ENCODE measurements at places on chromosomes 1 and 21.

DNA sequence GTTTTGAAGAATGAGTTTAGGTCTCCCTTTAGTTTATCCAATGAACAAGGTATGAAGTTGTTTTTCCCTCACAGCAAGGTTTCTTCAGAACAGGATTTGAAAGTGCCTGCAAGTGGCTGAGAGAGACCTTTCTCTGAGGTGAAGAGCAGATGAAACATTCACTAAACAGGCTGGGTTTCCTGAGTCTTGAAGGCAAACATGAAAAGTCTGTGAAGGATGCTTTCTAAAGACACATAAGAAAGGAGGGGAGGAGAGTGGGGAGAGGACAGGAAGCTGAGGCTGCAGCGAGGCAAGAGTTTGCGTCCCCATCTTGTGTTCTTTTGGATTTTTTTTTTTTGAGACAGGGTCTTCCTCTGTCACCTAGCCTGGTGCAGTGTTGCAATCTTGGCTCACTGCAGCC lies 95.7 kb upstream of the SIM2 start:
- DNase-seq: no peak

DNA sequence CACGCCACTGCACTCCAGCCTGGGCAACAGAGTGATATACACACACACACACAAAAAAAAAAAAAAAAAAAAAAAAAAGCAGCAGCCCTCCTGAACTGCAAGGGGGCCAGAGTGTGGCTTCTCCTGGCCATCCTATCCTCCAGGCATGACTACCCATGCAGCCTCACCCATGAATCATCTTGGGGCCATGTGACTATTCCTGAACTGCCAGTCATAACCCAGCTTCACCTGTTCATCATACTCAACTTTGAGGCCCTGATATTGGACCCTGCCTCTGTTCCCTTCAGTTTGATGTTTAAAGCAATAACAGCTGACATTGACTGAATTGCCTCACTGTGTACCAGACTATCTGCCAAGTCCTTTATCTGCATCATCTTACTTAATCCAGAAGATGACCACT lies 2.8 kb upstream of the HPCAL4 start:
- DNase-seq: no peak

GRCh38 chr1:246181241-246181640 lies 325.8 kb downstream of the SMYD3 start:
- no peak for DNase-seq

DNA sequence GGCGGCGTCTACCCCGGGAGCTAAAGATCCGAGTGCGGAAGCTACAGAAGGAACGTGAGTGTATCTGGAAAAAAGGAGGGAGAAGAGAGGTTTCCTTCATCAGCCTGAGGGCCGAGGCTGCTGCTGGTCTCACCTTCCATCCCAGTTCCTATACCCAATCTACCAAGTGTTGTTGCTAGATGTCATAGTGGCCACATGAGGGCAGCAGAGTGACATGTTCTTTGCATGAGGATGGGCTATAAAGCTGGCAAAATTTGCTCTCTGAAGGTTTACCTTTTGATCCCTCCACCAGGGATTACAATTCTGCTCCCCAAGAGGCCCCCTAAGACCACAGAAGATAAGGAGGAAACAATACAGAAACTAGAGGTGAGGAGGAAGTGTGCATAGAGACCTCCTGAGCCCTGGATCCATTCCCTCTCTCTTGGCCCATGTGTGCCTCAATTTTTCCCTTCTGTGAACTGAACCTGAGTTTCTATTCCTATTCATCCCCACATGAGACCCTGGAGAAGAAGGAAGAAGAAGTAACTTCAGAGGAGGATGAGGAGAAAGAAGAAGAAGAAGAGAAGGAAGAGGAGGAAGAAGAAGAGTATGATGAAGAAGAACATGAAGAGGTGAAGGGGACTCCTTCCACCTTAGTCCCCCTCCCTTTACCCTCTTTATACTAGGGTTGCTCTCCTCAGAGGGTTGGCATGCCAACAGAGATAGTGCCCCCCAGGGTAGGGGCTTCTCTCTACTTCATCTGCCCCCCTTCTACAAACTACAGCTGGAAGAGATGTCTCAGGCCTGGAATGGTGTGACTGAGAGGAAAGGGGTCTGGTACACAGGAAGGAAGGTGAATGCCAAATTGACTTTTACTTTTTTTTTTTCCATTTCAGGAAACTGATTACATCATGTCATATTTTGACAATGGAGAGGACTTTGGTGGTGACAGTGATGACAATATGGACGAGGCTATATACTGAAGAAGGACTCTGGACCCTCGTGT lies 13.3 kb downstream of the POLR3GL start:
- DNase-seq: peak; percentile 54

DNA sequence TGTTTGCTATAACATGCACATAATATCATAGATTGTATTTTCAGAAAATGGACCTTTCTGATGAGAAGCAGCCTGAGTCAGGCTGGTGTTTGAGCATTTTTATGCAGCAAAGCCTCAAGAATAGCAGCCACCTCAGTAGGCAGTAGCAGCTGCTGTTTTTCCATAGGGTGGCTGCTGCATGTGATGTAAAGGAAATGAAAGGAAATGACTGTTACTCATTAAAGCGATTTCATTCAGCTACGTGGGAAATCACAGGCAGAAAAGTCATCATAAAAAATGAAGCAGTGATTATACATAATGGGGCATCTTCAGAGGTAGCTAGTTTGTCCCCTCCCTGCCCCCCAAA lies 110.4 kb downstream of the PATJ start:
- no peak for DNase-seq

- DNase-seq: no peak
Measured at GRCh38 chr1:151860504-151861187, 7.1 kb upstream of the THEM5 start.

GRCh38 chr1:58312971-58313563 lies 233.5 kb downstream of the OMA1 start:
- no peak for DNase-seq

DNA sequence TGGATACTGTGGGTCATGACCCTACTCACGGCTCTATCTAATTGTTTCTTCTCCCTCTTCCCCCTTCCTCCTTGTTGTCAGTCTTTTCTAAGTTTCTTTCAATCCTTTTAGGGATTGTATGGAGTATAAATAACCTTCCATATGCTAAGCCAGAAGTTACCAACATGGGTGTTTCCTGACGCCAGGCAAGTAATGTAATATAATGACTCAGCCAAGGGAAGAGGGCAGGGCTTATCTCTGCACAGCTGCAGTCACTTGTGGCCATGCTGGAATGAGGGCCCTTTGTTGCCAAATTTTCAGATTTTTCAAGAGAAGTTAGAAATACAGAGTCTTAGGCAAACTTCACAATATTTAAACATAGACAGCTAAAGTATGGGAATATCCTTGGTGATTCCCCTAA lies 194.6 kb downstream of the ST6GALNAC3 start:
- no peak for DNase-seq

DNA sequence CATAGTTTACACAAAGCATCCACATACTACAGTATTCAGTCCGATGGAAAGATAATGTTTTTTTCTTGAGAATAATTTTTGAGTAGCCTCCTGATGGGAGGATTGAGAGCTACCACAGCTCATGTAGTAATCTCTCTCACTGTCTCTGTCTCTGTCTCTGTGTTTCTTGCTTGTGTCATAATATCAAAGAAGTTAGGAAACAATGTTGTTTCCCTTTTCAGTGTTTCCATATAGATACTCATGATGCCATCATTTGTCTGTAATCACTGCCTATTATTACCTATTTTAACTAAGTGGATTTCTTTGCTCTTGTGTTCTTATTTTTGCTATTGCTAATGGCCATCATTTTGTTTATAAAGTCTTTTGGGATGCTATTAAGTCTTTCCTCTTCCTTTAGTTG lies 367.7 kb downstream of the NEGR1 start:
- DNase-seq: no peak

GRCh38 chr1:212293579-212293978 lies 8.4 kb downstream of the PPP2R5A start:
- no peak for DNase-seq

DNA sequence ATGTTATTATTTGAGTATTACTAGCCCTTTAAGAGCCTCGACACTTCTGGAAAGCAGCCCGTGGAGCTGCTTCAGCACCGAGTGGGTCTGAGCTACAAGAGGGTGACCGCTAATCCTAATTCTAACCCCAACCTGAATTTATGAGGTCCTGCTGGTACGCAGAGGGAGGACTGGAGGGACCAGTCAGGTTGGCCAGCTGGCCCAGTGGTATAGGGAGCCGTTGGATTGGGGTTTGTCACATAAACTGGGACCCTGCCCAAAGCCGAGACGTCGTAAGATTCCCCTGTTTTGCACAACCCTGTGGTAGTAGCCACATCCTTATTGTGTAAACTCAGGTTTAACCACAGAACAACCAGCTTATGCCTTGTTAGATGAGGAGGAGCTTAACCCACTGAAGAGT lies 60.8 kb upstream of the F3 start:
- no peak for DNase-seq

- no peak for DNase-seq
Measured at GRCh38 chr1:182270731-182271130, 120.9 kb downstream of the GLUL start.

DNA sequence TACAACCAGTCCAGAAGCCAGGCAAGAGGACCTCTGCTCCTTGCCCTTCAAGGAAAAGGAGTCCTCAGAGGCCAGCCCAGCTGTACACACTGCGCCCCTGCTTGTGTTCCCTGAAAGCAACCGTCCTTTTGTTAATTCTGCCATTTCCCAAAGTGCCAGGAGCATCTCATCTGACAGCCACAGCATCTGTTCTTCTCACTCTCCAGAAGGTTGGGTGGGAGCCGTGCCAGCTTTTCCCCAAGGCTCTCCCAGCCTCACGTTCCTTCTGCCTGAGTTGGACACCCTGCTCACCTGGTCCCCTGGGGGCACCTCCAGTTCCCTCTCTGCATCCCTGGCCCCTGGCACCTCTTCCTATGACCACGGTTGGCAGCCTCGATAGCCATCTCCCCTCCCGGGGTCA lies 10.5 kb upstream of the CNTN2 start:
- DNase-seq: no peak

GRCh38 chr1:183039985-183040447 lies 16.8 kb downstream of the LAMC1 start:
- no peak for DNase-seq

DNA sequence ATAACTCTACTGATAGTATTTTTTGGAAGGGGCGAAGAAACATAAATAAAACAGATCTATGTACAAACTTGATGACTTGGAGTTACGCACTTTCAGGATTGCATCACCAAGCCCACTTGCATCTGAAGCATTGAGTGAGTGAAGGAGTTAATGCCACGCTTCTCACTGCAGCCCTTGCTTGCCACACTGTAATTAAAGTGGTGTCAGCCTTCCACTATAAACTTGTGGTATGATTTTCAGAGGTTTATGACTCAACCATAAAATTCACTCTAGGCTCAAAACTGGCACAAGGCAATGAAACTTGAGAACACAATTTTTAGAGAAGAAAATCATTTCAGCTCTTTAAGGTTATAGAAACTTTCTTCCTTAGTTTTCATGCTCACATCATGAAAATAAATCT lies 93.9 kb upstream of the PRMT6 start:
- DNase-seq: no peak

DNA sequence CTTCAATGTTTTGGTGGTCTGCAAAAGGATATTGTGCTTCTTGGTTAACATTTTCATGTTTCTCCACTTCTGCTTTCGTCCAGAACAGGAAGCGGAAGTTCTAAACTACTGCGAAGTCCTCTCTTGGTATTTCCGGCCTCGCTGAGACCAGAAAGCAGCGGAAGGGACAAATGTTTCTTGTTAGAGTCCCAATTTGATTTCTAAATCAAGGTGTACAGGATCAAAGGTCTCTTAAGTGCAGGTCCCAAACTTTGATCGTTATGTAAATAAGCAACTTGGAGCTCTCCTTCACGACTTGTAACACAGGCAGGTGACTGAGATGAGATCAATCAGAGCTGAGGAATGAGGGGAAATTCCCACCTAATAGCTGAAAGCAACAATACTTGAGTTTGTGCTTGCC lies 40.1 kb upstream of the HMCN1 start:
- DNase-seq: no peak

DNA sequence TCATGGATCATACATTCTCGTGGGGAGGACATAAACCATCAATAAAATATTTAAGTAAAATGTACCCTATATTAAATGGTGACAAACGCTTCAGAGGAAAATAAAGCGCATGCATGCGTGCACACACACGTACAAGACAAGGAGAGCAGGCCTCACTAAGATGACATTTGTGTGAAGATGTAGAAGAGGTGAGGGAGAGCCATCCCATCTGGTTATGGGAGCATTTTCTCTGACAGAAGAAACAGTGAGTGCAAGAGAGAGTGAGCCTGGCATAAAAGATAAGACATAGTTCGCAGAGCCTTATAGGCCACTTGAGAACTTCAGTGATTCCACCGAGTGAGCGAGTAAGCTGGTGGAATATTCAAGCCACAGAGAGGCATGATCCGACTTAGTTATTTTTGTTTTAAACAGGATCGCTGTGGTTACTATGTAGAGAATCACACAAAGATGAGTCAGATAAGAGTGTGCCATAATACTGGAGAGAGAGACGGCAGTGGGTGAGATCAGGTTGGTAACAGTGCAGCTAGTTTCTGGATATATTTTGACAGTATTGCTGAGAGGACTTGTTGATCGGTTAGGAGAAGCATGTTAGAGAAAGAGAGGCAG lies 624.2 kb downstream of the PLPP3 start:
- no peak for DNase-seq

DNA sequence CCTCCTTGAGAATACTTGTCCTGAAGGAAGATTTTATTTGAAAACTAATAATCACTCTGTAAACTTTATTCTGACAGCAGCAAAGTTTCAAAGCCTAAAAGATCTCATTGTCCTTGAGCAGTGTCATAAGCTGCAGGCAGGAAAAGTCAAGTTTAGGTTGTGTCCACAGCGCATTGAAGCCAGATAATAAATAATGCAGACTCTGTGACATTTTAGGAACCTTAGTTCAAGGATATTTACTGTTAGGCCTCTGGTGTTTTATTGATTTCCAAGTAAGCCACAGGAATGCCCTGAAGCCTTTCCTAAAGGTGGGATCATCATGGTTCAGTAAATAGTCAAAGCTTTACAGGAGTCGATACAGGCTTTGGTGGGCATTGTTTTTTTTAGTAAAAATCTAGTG lies 356.4 kb upstream of the SGIP1 start:
- no peak for DNase-seq

GRCh38 chr1:67645495-67646144 lies 39.4 kb upstream of the GADD45A start:
- no peak for DNase-seq

- no peak for DNase-seq
Measured at GRCh38 chr21:46666941-46667740, 31.7 kb downstream of the PRMT2 start.

- DNase-seq: no peak
Measured at GRCh38 chr1:228168563-228169270, 3.1 kb downstream of the IBA57 start.

DNA sequence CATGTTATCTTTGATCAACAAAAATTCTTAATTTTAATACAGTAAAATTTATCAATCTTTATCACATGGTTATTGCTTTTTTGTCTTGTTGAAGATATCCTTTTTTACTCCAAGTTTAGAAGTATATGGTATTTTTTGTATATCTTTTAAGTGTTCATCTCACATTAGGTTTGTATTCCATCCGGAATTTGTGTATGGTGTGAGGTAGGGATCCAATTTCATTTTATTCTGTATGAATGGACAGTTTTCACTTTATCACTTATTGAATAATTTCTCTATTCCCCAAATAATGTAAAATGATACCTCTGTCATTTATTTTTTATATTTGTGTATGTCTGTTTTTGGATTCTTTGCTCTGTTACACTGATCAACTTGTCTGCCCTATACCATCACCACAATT lies 25.3 kb downstream of the NFIA start:
- DNase-seq: no peak

Data from activated CD8-positive, alpha-beta memory T cell treated with anti-CD3 and anti-CD28 coated beads for 1 hour (primary cell).